ENCODE measurements at places on chromosomes 4 and X.
A peak's percentile ranks its signal among the peaks of the same experiment; 100 is the strongest.

- no peak for DNase-seq
Measured at GRCh38 chr4:86608757-86609375, 14.8 kb downstream of the PTPN13 start.

DNA sequence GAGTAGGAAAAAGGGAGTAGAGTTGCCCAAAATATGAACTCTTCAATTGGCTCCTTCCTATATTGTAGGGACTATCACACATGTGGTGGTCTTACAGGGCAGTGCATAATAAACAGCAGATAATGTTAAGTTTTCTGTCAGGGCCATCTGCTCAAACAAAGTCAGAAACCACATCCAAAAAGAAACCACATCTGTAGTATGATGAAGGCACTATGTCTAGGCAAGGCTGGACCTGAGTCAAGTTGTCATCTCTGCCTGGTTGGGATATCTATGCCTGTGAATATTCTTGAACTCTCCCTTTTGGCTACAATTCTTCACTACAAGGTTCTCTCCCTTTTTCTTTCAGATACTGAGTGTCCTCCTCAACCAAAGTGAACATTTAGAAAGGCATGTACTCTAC lies 109.4 kb upstream of the C1GALT1C1 start:
- no peak for DNase-seq

GRCh38 chr4:2928242-2929176 lies 34.7 kb downstream of the NOP14 start:
- DNase-seq, result no peak

DNA sequence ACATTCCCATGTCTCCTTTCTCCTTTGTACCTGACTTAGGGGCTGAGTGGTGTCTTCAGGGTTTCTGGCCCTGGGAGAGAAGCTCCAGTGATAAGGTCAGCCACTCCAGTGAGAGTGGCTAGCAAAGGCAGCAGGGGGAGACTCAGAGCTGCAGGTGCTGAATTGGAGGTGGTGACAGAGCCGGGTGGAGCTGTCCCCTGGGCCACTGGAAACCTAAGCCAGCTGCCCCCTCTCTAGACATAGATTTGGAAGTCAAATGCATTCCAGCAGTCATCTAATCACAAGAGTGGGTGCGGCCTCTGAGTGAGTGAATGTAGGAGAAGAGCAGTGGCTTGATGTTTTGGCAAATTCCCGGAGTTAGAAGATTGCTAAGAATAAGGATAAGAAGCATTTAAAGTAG lies 28.5 kb downstream of the TRIM2 start:
- no peak for DNase-seq

- peak; percentile 33 for DNase-seq
Measured at GRCh38 chr4:73068491-73069337, 802 bp downstream of the COX18 start.

DNA sequence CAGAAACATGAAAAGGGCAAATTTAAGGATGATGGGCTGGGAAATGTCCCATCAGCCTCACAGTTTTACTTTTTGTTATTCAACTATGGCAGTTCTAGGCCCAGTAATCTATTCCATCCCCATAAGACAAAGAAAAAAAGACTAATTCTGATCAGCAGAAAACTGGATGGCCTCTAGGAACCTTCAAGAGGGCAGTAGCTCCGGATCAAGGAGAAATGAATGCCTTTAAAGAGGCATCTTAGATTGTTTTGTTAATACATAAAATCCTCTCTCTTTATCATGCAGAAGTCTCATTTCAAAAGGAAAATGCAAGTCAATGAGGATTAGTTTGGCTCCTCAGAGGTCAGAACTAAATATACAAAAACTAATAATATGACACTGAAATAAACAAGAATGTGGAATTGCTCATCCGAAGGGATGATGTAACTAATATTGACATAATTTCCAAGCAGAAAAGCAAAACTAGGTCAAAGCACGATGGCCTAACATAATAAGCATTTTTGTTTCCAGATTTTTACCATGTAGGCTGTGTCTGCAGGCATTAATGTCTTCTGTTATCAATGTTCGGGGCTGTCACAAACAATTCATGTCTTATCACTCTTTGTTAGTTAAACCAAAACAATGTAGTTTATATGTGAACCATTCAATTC lies 8.8 kb downstream of the MID1 start:
- DNase-seq, result peak; percentile 24

DNA sequence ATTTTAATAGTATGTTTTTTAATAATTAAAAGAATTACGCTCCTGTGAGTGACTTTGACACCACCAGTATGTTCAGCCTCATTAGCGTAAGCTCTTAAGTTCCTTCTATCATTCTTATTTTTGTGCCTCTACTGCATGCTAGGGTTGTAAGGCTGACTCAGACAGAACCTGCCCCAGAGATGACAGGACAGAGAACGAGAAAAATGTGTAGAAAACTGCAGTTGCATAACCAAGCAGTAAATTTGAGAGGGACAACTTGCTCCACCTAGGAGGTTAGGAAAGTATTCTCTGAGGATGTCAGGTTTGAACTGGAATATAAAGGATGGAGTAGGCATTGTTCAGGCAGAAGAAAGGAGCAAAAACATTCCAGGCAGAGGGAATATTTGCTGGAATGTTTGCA lies 98.7 kb downstream of the NFKB1 start:
- no peak for DNase-seq

GRCh38 chrX:153496590-153496959 lies 1.8 kb downstream of the BGN start:
- DNase-seq, result no peak

DNA sequence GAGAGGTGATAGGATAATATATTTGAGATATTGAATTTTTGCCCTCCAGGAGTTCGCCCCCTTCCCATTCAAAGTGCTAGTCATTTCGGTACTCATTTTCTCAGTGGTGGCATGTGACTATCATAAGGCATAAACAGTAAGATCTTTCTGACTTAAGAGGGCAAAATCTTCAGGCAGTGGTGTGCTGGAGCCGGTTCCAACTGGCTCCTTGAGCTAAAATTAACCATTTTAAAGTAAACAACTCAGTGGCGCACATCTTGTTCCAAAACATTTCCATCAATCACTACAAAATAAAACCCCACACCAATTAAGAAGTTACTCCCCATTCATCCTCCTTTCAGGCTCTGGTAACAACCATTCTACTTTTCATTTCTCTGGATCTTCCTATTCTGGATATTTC lies 43.3 kb downstream of the LUZP4 start:
- no peak for DNase-seq

DNA sequence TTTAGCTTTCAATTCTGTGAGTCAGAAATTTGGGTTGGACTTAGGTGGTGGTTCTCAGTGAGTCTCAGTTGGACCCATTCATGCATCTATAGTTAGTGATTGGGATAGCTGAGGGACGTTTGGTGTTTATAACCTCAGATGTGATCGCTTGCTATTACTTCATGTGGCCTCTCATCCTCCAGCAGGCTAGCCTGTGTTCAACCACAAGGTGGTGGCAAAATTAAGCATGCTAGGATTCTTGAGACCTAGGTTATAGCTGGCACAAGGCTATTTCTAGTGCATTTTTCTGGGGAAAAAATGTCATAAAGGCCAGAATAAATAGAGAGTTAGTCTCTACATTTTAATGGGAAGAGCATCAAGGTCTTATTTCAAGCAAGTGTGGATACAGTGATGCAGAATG lies 10.9 kb upstream of the GRPR start:
- DNase-seq, result no peak

GRCh38 chr4:142535009-142535408 lies 311.1 kb downstream of the INPP4B start:
- peak; percentile 58 for DNase-seq

DNA sequence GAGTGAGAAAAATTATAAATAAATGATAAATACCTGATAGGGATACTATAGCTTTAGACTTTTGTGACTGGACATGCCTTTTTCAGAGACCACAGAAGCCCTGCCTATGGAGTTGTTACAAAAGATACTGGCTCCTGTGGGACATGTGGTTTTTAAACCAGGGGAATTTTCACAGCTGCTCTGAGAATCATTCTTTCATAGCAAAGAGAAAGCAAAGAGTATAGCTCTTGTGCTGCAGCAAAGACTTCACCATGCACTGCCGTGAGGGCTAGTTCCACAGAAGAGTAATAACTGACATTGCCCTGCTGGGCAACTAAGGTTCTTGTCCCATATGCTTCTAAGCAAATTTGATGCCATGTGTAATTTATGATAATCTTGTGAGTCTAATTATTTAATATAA lies 98.2 kb downstream of the MAPK10 start:
- DNase-seq, result no peak

- DNase-seq, result no peak
Measured at GRCh38 chr4:6472387-6473263, at the start of gene PPP2R2C. Gene PPP2R2C, minus strand, starts transcription at chr4:6472614. Its CDS starts 385 bp downstream, at chr4:6472229.

- DNase-seq, result peak; percentile 22
Measured at GRCh38 chr4:94127707-94128328, 79.8 kb upstream of the SMARCAD1 start.

- DNase-seq, result peak; percentile 80
Measured at GRCh38 chrX:38803588-38804431, 2.6 kb downstream of the MID1IP1 start.

DNA sequence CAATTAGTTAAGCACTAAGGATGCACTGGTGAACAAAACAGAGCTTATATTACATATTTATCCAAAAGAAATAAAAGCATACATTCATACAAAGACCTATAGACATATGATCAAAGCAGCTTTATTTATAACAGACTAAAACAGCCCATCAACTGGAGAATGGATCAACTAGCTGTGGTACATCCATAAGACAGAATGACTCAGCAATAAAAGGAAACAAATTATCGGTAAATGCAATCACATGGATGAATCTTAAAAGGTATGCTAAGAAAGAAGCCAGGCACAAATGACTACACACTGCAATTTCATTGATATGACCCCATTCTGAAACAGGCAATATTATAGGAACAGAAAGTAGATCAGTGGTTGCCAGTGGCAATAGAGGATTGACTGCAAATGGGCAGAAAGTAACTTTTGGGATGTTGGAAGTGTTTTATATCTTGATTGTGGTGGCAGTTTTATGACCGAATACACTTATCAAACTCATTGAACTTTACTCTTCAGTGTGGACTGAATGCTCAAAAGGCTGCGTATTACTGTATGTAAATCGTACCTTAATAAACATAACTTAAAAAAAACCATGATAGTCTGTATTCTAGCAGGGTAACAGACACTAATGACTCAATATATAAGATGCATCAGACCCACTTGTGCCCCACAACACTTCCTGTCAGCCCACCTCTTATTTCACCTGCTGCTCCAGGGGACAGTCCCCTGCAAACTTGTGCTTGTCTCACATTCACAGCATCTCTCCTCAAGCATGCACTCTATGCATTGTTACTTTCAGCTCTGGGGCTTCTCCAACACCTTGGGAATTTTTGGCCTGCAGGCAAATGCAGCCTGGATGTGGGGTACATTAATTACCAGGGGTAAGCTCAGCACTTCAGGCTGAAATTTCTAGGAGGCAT lies 59.1 kb downstream of the MID1IP1 start:
- DNase-seq, result no peak

DNA sequence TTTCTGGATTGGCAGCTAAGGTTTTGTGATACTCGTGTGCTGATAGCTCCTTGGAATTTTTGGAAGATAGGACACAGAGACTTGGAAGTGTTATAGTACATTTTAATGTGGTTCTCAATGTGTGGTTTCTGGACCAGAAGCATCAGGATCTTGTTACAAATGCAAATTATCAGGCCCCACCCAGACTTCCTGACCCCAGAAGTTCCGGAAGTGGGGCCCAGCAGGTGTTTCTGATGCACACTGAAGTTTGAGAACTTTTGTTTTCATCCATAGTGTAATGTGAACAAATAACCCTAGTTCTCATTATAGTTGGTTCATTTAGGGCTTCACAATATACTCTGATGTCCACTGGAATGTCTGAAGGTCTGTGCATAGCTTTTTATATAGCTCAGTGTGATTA lies 49.6 kb downstream of the LAMP2 start:
- no peak for DNase-seq

GRCh38 chr4:151165205-151166000 lies 66.0 kb downstream of the RPS3A start:
- DNase-seq, result peak; percentile 14

DNA sequence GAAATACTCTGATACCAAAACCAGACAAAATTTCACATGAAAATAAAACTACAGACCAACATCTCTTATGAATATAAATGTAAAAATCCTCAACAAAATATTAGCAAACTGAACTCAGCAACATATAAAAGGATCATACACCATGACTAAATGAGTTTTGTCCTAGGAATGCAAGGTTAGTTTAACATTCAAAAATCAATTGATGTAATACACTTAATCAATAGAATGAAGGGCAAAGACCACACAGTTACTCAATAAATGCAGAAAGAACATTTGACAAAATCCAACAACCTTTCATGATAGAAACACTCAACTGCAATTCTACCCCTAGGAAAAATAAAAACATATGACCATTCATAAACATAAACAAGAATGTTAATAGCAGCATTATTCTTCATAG lies 50.2 kb upstream of the DCTD start:
- DNase-seq, result no peak

GRCh38 chrX:17397074-17397473 lies 22.1 kb downstream of the NHS start:
- DNase-seq, result peak; percentile 74

GRCh38 chr4:16466581-16466980 lies 240.3 kb upstream of the TAPT1 start:
- no peak for DNase-seq

- DNase-seq, result peak; percentile 48
Measured at GRCh38 chr4:28686618-28687017, 1826.0 kb downstream of the STIM2 start.

DNA sequence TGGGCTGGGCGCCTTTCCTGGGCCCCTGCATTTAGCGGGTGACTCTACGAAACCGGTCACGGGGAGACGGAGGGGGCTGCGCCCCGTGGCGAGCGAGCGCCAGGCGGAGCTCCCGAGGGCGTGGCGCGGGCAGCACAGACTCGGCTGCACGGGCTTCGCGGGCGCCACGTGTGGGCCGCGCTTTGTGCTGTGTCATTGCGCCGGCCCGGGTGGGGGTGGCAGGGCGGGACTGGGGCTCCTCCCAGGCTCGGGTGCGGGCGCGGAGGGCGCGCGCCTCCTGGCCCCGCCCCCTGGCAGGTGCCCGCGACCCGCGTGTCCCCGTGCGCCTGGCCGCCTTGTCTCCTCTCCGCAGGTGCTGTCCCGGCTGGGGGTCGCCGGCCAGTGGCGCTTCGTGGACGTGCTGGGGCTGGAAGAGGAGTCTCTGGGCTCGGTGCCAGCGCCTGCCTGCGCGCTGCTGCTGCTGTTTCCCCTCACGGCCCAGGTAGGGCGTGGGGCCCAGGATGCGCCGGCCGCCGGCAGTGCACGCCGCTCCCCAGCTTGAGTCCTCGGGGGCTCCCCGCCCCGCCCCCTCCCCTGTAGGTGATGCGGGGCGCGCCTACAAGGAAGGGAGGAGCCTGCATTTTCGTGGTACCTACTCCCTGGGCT lies 651 bp downstream of the UCHL1 start:
- peak; percentile 60 for DNase-seq

DNA sequence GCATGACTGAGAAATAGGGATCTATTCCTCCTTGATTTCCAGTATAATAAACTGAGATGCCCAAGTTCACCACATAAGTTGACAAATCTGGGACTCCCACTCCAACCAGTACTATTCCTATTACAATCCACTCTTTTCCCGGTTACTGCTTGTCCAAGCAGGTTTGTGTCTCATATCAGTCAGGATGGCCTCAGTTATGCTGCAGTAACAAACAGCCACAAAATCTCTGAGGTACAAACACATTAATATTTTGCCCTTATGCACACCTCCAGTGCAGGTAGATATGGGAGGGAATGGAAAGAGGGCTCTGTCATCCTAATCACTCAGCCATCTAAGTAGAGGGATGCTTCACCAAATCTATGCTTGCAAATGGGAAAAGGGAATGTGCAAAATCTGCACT lies 207.8 kb downstream of the RAB28 start:
- no peak for DNase-seq
